ENCODE measurements at places on chromosomes 2 and 18. TPM values are rescaled to one million over a fixed set of nuclear protein-coding genes. Genes with fewer than 3 reads are reported as not detected.

DNA sequence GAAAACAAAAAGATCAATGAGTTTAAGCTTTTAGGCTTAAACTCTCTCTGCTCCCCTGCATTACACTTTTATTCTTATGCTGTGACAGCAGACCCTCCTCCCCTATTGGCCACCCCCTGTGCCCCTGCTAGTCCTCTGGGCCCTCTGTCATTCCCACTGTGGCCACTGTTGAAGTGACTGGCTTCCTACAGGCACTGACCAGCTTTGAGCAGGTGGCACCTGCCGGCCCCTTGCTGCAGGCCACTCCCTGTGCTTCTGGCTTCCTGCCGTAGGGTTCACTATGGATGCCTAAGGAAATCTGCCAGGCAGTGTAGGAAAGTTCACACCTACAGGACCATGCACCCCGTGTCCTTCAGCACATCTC is 156.5 kb upstream of the L3MBTL4 start:
- DNase-seq = no peak

- no peak for DNase-seq
Measured at GRCh38 chr2:124187948-124188347, 162.9 kb downstream of the CNTNAP5 start.

GRCh38 chr2:136394136-136395060 is 276.4 kb upstream of the CXCR4 start:
- no peak for DNase-seq

The TLX2 gene
- not detected for total RNA-seq

DNA sequence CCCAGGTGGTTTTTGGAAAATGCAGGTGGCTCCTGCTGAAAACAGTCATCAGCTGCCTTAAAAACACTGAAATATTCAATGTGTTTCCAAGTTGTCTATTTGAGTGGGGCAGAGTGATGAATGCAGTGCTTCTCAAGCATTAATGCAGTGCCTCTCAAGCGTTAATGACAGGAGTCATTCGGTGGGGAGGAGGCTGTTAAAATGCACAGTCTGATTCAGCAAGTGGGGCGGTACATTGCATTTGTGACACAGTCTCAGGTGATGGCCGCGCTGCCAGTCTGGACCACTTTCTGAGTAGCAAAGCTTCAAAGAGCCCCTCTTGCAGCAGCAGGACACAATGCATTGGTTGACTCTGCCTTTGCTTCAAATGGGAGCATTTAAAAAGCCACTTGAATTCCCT is 231.4 kb upstream of the RGPD4 start:
- DNase-seq = no peak

- DNase-seq = no peak
Measured at GRCh38 chr2:120034621-120035020, 21.7 kb downstream of the EPB41L5 start.

GRCh38 chr2:152336854-152337510 is 2.0 kb downstream of the FMNL2 start:
- peak; percentile 49 for DNase-seq

DNA sequence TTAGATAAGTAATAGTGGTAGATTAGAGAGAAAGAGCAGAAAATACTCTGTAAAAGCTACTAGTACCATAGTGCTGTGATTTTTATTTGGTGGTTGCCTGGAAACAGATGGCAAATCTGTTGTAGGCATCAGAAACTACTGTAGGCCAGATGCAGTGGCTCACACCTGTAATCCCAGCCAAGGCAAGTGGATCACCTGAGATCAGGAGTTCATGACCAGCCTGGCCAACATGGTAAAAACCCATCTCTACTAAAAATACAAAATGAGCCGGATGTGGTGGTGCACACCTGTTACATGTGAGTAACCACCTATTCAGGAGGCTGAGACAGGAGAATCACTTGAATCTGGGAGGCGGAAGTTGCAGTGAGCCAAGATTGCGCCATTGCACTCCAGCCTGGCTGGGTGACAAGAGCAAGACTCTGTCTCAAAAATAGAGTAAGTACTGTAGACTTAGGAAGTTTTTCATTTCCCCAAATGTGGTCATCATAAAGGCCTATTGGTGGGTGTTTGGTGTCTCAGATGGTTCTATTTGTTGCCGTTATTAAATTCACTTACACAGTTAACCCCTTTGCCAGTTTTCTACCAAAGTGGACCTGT is 79.6 kb downstream of the SPTBN1 start:
- DNase-seq = no peak

The UBR3 gene
- total RNA-seq = 34.0 TPM

- DNase-seq = no peak
Measured at GRCh38 chr2:157587576-157587975, 41.1 kb downstream of the ACVR1C start.

The STK39 gene
- 24.8 TPM for total RNA-seq

- no peak for DNase-seq
Measured at GRCh38 chr2:240569523-240569997, 1.3 kb downstream of the RNPEPL1 start.

- DNase-seq = no peak
Measured at GRCh38 chr2:67313536-67313935, 83.6 kb upstream of the ETAA1 start.

GRCh38 chr18:3251249-3251962 is 3.8 kb downstream of the MYL12A start:
- DNase-seq = no peak

GRCh38 chr2:100260712-100261620 is 61.3 kb downstream of the LONRF2 start:
- DNase-seq = peak; percentile 37

The ZBTB7C gene
- total RNA-seq = 4.2 TPM

The MTERF4 gene
- total RNA-seq = 18.5 TPM

The DYSF gene
- 28.9 TPM for total RNA-seq

The ANKMY1 gene
- total RNA-seq = 7.7 TPM

The KCNS3 gene
- 0.94 TPM for total RNA-seq

DNA sequence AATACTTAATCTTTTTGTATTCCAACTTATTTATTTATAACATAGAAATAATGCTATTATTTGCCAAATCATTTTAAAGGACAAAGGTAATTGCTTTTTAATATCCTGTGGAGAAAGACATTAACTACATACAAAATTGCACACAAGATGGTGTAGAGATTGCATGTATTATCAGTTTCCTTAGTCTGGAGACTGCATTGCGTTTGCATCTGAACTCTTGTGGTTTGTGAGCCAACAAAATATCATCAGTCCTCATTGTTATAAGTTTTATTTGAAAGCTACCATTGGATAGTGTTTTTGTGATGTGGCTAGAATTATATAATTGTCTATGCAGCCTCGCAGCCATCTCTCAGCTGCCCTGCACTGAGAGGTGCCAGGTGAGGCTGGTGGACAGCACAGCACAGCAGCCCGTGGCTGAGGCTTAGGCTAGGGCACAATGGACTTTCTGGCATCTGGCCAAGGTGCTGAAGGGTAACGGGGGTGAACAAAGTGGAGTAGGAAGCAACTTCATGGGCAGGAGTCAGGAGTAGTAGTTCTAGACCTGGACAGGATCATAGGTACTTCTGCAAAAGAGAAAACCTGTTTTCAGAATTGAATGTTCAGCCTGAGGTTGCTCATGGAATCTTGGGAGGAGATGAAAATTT is 15.1 kb downstream of the RASGRP3 start:
- DNase-seq = no peak

The SPEG gene
- total RNA-seq = 55.4 TPM

The NTSR2 gene
- not detected for total RNA-seq

GRCh38 chr18:57621246-57621604 is 411 bp downstream of the NARS1 start:
- DNase-seq = no peak

DNA sequence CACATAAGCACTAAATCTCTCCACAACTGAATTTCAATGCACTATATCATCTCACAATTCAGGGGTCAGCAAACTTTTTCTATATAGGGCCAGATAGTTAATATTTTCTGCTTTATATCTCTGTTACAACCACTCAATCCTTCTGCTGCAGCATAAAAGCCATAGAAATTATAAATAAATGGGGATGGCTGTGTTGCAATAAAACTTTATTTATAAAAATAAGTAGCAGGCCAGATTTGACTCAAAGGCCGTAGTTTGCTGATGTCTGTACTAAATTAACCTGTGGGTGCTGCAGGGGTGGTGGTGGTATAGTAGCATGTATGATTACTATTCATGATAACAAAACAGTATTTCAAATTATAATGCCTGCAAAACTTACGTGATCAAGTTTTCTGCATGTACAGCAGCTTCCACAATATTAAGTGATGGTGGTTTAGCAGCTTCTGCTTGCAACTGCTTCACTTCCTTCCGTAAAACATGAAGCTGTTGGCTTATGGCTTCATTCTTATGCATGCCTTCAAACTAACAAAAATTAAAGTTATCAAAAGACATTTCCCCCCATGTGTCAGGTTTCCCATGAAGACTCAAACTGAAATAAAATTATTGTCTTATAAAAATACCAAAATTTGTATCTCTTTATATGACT is 64.1 kb downstream of the SIGLEC15 start:
- DNase-seq = no peak
